ENCODE measurements at places on chromosomes 11 and 22.

- no peak for DNase-seq
Observed at GRCh38 chr22:35664955-35665587, 16.8 kb downstream of the APOL6 start.

DNA sequence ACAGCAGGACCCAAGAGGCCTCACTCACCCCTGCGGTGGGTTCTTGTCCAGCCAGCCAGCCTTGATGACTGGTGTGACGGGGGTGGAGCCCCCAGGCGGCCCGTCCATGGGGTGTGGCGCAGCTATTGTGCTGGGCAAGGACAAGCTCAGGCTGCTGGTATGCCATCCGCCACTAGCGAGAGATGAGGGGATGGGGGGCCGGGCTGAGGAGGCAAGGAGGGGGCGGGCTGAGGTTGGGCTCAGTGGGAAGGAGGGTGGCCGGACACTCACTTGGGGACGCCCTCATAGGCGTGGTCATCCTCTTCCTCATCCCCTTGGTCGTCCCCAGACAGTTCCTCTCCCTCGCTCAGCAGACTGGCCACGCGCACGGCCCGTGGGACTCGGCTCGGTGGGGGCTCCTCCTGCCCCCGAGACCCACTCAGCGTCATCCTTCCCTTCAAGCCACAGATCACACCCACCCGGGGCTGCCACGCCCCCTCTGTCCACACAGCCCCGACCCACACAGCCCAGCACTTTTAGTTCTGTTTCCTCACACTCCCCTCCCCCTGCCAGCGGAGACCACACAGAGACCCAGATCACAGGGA is 38.0 kb upstream of the PDE2A start:
- DNase-seq = no peak

GRCh38 chr11:78685156-78685555 is 110.5 kb upstream of the NARS2 start:
- DNase-seq = no peak

DNA sequence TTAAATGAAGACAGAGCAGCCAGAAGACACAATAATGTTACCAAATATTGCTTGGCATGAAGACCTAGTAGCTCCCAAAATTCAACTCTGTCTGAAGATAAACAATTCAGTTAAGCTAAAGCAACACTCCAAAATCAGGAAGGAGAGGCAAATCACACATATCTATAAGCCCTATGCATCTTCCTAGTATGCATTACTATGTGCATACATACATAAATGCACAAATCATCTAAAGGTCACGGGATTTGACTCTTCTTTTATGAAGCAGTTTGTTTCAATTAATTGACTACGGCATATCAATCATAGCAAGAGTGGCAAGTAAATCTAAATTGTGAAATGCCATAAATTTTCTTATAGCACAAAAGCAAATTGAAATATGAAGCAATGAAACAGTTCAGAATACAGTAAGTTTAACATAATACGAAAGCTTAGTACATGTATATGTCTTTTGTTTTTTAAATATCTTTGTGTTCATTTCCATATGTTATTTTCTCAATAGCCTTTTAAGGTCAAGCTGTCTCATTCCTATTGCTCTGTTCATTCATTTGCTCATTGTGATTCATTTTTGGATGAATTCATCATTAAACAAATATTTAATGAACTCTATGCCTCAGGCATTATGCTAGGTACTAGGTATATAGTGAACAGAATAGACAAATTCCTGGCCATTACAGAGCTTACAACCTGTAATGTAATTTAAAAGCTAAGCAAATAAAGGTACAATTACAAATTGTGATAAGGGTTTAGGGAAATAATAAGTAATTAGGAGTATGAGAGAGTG is 540.5 kb downstream of the DLG2 start:
- DNase-seq = no peak

DNA sequence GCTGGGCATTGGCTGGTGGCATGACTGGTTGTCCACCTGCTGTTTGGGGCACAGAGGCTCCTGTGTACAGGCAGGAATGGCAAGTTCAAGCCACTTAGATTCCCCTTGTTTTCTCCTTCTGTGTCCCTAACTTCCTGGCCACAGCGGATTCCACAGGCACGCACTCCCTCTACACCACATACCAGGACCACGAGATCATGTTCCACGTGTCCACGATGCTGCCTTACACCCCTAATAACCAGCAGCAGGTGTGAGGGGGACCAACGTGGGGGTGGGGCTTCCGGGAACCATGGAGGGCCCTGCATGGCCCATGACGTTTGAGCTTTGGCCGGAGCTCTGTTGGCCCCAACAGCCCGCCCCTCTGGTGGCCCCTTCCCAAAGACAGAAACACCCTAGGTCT is 7.8 kb downstream of the SIPA1 start:
- DNase-seq = no peak

Measured in SHP77 treated with DMSO at 0.1 percent for 48 hours (cell line).